ENCODE measurements at places on chromosomes 16 and 17.

DNA sequence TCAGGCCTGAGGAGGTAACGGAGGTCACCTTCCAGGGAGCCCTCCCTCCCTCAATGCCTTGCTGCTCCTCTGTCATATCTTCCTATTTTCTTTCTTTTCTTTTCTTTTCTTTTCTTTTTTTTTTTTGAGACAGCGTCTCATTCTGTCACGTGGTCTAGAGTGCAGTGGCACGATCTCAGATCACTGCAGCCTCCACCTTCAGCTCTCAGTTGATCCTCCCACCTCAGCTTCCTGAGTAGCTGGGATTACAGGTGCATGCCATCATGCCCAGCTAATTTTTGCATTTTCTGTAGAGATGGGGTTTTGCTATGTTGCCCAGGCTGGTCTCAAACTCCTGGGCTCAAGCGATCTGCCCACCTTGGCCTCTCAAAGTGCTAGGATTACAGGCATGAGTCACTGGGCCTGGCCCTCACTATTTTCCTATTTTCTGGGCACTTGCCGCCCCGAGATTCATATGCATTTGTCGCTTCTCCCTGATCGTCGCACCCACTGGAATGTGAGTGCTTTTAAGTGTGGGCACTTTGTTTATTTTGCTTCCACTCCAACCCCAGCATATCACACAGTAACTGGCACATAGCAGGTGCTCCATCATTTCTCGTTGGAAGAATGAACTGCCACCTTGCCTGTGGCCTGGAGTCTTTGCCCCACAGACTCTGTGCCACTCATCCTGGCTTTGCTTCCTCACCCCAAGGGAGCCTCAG lies 31.7 kb downstream of the CPNE2 start:
- DNase-seq = no peak

GRCh38 chr17:47184681-47185080 lies 4.4 kb downstream of the CDC27 start:
- DNase-seq = no peak

- DNase-seq = no peak
These were observed 23.4 kb downstream of the NDEL1 start for GRCh38 chr17:8459107-8459506.

DNA sequence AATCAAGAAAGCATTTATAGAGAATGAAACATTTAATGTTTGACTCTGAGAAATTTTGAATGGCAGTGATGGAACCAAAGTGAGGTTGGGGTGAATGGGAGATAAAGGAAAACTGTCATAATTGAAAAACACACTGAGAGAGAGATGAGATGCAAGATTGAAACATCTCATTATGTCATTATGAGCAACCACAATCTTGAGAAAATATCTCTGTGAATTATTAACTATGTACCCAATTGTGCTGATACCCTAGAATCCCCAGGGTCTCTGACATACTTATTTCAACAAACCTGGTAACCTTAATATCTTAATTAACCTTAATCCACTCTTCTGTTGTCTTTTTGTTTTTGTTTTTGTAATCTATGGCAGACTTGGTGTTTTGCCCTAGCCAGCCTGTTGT lies 143.5 kb upstream of the HLF start:
- DNase-seq = no peak

DNA sequence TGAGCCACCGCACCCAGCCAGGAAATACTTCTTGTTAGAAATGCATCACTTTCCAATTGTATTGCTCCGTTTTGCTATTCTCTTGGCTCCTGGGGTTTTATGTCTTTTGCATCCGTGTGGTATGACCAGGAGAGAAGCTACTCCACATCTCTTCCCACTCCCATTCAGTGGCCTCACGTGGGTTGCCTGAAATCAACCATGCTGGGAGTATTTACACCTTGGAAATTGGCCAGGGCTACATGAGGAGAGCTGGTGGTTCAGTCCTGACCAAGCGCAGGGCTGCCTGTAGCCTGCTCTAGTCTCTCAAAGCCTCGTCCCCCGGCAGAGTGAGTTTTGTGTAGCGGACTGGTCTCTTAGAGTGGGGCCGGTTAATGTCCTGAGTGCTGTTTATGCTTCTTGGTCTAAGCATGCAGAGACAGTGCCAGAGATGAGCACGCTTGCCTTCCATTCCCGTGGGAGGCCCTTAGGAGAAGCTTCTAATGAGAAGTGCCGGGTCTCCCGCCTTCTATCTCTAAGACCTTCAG lies 3.8 kb downstream of the WFDC1 start:
- no peak for DNase-seq

- DNase-seq = no peak
These were observed 112.0 kb downstream of the RPTOR start for GRCh38 chr17:80656590-80656989.

- no peak for DNase-seq
These were observed 38.4 kb upstream of the IRX6 start for GRCh38 chr16:55285586-55285985.

DNA sequence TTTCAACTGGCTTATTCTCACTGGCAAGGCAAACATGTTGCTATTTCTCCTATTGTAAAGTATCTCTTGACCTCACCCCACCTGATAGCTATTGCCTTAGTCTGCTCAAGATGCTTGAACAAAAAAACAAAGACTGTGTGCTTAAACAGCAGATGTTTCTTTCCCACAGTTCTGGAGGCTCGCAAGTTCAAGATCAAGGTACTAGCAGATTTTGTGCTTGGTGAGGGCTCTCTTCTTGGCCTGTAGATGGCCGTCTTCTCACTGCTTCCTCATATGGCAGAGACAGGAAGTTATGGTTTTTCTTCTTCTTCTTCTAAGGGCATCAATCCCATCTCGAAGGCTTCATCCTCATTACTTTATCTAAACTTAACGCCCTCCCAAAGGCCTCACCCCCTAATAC lies 109.7 kb upstream of the CLEC3A start:
- no peak for DNase-seq

DNA sequence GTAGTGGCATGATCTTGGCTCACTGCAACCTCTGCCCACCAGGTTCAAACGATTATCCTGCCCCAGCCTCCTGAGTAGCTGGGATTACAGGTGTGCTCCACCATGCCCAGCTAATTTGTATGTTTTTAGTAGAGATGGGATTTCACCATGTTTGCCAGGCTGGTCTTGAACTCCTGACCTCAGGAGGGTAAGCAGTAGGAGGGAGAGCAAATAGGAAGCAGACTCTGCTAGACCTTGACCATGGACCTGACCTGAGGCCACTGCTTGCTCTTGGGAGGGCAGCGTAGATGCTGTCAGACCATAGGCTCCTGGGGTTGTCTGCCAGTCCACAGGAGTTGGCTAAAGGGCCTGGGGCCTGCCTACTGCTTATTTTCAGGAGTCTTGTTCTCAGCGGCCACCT lies 28.6 kb downstream of the AKAP1 start:
- DNase-seq = no peak

GRCh38 chr16:3725276-3725675 lies 8.0 kb upstream of the TRAP1 start:
- no peak for DNase-seq

All from CD4-positive, alpha-beta T cell treated with Interleukin-4 for 4 hours (primary cell).